ENCODE measurements at places on chromosomes 12 and 14.

DNA sequence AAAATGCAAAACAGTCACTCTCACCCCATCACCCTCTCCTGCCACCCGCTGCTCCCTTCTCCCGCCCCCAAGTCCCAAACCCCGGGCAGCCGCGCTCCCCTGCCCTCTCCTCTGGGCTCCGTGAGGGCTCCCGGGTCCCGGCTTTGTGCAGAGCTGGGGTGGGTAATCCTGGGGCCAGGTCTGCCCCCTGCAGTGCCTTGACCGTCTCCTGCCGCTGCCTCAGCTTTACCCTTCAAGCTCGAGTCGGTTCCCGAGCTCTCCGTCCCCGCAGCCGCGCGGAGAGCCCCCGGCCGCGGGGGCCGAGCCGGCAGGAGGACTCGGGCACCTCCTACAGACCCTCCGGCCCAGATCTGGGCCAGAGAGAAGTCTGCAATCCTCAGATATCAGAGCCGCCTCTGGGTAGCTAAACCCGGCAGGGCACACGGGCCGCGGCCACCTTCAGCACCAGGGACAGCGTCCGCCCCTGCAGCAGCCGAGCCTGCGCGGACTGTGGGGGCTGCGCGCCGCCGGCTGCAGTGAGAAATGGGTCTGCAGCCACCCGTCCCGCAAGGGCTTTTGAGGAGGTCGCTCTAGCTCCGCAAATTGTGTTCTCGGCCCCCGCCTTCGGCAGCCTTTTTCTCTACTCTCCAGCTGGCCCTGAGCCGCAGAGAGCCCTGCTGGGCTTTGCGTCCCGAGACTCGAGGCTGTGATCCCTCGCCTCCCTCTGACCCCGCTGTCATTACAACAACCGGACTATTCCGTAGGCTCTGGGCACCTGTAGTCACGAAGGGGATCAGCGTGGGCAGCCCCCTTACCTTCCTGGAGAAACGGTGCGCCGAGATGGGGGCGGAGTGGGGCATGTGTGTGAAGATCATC, 1.2 kb downstream of the PRMT8 start:
- DNase-seq, result no peak

DNA sequence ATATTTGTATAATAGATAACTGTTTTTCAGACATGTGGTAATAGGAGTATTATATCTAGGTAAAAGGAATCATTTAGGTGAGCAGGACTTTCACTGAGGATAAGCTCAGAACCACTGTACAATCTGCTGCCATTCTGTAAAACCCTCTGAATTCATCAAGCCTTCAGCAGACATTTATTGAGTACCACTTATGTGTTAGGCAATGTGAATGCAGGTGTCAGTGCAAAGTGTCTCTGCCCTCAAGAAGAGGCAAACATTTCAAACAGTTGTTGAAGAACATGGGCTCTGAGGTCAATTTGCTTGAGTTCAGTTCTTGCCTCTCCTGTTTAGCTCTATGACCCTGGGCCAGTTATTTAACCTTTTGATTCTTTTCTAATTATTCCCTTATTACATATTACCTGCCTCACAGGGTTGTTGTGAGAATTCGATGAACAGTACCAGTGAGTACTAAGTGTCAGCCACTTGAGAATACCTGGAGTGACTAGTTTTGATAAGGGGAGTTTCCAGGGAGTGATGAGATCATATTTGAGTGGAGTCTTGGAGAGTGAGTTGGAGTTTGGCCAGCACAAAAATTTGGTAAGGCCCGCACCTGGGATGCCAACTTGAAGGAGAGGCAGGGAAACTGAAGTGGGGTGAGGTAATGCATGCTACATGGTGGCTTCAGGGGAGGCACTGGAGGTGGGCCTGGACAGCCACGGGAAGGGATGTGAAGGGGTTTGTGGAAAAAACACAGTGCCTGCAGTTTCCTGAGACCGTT, 33.7 kb downstream of the RASSF8 start:
- DNase-seq, result no peak

GRCh38 chr12:6632026-6632983, 3.5 kb downstream of the LPAR5 start:
- DNase-seq, result no peak

DNA sequence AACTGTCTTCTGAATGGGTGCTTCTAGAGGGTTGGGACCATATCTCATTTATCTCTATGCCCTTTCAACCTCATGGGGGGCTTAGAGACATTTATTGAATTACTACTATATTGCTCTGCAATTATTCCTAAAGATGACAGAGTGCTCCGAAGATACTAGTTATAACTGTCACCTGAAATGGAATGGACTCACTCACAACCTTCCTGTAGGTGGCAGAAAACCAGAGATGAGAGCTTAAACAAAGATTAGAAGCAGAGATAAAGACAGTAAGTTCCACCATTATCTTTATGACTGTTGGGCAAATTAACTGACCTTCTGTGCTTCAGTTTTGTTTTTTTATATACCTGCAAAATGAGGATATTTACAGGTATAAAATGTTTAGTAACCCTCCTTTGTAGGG, 31.5 kb upstream of the GTF2A1 start:
- DNase-seq, result peak; percentile 5

- no peak for DNase-seq
Observed at GRCh38 chr14:104142136-104142945, 4.0 kb downstream of the KIF26A start.

GRCh38 chr14:104288272-104288671, 149.9 kb downstream of the KIF26A start:
- DNase-seq, result no peak

DNA sequence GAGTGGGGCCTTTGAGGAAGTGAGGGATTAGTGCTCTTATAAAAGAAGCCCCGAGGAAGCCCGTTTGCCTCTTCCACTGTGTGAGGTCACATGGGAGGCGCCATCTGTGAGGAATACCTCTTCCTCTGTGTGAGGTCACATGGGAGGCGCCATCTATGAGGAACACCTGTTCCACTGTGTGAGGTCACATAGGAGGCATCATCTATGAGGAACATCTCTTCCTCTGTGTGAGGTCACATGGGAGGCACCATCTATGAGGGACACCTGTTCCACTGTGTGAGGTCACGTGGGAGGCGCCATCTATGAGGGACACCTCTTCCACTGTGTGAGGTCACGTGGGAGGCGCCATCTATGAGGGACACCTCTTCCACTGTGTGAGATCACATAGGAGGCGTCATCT, 69.7 kb downstream of the SLC24A4 start:
- DNase-seq, result no peak

DNA sequence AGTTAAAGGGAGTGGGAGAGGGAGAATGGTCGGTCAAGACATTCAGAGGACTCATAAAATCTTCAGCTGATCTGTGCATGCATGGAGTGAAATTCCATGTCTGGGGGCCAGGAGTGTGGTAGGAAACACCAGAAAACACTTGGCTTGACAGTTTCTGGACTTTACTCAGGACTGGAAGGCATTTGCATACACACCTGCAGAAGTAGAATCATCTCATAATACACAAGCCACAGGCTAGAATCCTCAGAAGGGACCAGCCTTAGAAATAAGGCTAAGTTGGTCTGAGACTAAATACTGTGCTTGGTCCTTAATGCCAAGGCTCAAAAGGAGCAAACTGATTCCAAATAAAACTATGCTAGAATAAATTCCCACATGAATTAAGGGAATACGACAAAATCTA, 328.1 kb upstream of the KITLG start:
- DNase-seq, result no peak

DNA sequence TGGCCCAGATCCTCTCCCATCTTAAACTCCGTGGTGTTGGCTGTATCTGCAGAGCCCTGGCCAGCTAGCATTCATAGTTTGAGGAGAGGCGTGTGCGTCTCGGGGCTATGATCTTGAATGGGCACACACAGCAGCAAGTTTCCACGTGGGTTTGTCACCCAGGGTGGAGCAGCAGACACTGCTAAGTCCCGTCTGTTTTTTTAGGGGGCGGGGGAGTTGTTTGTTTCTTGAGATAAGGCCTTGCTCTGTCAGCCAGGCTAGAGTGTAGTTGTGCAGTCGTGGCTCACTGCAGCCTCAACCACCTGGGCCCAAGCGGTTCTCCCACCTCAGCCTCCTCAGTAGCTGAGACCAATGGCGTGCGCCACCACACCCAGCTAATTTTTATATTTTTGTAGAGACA, 20.1 kb upstream of the TEX22 start:
- no peak for DNase-seq

DNA sequence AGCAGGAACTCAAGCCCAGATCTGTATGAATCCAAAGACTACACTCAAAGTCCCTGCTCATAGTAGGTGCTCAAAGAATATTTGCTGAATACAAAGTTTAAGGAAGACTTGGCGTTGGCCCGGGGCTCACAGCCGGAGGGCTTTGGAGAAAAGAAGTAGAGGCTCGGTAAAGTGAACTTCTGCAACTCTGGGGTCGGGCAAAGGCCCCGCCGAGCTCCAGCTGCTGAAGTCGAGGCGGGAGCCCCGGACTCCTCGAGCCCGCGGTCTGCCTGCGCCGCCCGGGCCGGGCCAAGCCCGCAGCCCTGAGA, 335 bp downstream of the GCN1 start:
- DNase-seq, result no peak

- DNase-seq, result peak; percentile 98
Observed at GRCh38 chr12:52907092-52907810, 2.4 kb upstream of the KRT8 start.

- DNase-seq, result no peak
Observed at GRCh38 chr14:77284066-77284465, 13.1 kb upstream of the NGB start.

GRCh38 chr12:74619084-74619483, 81.4 kb downstream of the ATXN7L3B start:
- no peak for DNase-seq

DNA sequence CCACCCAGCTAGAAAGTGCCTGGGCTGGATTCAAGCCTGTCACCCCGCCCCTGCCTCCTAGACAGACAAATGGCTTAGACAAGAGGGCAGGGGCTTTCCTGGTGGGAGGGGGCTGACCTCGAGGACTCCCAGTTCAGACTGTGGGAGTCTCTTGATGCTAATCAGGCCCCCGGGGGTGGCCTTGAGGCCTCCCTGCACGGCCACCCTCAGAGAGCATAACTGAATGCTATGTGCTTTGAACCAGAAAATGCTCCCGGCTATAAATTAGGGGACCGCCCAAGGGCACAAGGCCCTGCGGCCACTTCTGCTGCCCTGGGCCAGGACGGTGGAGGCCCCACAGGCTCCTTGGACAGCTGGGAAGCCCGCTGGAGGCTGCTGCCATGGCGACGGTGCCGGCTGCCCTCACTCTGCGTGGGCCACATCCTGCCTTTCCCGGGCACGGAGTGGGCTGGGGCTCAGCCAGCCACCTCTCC, 111.0 kb upstream of the NCOR2 start:
- no peak for DNase-seq

DNA sequence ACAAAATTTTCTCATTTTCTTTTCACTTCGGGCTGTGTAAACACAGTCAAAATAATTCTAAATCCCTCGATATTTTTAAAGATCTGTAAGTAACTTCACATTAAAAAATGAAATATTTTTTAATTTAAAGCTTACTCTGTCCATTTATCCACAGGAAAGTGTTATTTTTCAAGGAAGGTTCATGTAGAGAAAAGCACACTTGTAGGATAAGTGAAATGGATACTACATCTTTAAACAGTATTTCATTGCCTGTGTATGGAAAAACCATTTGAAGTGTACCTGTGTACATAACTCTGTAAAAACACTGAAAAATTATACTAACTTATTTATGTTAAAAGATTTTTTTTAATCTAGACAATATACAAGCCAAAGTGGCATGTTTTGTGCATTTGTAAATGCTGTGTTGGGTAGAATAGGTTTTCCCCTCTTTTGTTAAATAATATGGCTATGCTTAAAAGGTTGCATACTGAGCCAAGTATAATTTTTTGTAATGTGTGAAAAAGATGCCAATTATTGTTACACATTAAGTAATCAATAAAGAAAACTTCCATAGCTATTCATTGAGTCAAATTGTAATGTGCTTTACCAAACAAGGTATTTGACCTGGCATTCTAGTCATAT, 4.8 kb downstream of the CDKN1B start:
- no peak for DNase-seq

DNA sequence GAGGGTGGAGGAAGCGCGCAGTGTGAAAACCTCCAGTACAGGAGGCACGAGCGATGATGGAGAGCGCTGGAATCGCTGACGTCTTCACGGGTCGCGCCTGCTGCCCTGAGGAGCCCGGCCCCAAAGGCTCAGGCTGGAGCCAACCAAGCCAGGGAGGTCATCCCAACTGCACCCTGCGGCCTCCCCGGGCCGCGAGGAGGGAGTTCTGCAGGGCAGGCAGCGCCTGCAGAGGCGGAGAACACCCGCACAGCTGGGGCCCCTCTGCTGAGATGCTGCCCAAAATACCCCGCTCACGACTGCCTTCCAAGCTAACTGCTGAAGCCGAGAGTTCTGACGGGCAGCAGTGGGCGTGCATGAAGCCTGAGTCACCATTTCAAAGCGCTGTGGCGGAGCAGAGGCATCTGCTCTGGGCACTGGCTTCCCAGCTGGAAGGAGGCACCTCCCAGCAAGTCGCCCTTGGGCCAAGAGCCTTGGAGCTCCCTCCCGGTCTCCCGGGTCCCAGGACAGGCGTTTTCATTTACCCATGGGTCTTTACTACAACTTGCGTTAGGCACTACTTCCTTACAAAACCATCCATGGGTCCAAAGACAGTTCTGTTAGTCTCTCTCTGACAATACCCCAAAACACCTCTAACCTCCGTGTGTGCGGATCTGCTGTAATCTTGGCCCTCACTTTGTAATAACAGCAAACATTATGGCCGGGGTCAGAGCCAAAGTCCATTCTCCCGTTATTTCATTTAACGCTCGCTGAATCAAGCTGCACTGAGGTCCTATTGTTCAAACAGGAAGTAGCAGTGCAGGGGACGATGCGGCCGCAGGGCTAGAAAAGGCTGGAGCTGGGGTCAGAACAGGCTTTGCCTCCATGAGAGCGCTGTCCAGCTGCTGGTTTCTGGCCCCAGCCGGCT, 60.1 kb upstream of the RIMBP2 start:
- DNase-seq, result peak; percentile 8

GRCh38 chr14:104333646-104334423, 195.4 kb downstream of the KIF26A start:
- no peak for DNase-seq

DNA sequence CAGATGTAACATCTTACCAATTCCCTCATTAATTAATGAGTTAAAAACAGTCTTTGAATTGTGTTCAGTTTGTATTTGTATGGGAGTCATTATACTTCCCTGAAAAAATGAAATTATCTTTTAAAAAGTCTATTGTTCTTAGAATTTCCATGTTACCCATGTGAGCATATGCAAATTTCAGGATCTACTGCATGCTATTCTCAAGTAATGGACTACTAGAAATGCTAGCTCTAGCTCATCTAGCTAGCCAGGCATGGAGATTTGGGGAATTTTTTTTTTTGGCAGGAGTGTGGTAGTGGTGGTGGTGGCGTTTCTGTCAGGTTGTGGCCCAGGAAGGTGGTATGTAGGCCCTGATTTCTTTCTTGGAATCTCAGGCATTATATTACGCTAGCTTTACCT, 218.4 kb downstream of the AEBP2 start:
- DNase-seq, result no peak

GRCh38 chr12:124392667-124393413, 97.9 kb downstream of the RFLNA start:
- peak; percentile 82 for DNase-seq

DNA sequence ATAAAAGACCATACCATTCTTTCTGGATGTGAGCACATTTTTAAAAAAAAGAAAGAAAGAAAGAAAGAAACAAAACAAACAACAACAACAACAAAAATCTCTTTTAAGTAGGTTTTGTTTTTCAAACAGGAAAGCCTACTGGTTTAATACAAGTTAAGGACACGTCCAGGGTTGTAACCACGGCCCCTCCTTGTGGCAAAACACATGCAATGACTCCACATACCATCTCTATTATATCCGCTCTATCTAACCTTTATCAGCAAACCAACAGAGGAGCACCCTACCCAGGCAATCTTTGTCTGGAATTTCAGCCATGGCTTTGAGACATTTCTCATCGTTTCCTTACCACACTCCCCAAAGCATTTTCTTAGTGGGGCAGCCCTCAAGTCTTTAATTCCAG, 360.5 kb upstream of the TMPO start:
- DNase-seq, result peak; percentile 27
